ENCODE measurements at places on chromosomes 6 and 20.
A peak's percentile ranks its signal among the peaks of the same experiment; 100 is the strongest.

DNA sequence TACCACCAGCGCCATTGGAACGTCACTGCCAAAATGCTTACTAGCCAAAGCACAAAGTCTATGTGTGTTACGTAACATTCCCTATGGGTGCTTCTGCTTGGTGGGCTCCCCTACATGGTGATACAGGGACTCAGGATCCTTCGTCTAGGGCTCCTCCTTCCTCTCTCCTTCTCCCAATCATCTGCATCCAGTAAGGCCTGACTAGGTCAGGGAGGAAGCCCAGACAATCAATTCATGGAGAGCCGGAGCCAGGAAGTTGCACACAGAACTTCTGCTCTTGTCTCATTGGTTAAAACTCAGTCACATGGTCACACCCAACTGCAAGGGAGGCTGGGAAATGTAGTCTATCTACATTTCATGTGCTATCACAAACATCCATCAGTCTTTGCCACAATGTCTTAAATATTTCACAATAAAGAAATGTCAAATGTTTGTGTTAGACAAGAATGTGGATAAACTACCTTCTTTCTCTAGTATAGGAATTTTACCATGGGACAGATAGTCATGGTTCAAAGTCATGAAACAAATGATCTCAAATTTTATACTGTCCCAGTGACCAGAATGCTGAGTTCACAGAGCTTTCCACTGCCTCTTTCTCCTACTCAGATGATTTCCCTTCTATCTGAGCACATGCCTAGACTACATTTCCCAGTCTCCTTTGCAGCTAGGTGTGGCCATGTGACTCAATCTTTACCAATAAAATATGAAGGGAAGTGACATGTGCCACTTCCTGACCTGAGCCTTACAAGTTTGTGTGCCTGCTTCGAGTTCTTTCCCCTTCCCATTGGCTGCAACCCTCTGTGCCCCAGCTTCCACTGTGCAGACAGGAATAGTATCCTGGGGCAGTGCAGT is 9.3 kb upstream of the KCNK15 start:
- DNase-seq, result peak; percentile 84

DNA sequence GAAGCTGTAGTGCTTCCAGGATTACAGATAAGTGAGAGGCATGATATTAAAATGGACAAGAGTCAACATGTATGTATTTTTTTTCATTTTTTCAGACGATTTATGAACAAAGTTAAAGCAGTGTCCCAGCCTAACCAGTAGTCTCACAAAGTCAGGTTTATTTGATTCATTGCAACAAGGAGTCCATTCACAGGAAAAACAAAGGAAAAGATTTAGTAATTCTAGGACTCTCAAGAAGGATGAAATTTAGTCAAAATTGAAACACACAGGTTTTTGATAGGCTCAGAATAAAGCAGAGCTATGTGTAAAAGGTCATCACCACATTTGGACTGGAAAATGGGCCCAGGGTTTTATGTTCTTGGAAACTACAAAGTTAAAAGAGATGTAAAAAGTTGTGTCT is 84.0 kb downstream of the ZNF133 start:
- no peak for DNase-seq

GRCh38 chr6:44039839-44040350 is 87.4 kb downstream of the MRPL14 start:
- no peak for DNase-seq

DNA sequence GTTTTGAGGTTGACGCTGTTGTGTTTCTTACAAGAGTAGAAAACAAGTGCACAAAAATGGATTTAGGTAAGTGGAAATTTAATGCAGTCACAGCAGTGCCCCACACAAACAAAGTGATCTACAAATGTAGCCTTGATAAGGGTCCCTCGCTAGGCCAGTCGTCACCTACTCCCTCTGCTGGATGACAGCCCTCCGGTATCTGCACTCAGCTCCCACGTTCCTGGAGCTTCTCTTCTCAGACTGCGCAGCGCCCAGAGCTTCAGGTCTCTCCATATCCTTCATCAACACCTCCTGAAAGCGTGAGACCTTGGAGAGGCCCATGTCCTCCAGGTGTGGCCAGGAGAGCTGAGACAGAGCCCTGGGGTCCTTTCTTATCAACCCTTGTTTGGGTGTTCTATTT is 58.3 kb upstream of the MAP3K4 start:
- DNase-seq, result no peak

DNA sequence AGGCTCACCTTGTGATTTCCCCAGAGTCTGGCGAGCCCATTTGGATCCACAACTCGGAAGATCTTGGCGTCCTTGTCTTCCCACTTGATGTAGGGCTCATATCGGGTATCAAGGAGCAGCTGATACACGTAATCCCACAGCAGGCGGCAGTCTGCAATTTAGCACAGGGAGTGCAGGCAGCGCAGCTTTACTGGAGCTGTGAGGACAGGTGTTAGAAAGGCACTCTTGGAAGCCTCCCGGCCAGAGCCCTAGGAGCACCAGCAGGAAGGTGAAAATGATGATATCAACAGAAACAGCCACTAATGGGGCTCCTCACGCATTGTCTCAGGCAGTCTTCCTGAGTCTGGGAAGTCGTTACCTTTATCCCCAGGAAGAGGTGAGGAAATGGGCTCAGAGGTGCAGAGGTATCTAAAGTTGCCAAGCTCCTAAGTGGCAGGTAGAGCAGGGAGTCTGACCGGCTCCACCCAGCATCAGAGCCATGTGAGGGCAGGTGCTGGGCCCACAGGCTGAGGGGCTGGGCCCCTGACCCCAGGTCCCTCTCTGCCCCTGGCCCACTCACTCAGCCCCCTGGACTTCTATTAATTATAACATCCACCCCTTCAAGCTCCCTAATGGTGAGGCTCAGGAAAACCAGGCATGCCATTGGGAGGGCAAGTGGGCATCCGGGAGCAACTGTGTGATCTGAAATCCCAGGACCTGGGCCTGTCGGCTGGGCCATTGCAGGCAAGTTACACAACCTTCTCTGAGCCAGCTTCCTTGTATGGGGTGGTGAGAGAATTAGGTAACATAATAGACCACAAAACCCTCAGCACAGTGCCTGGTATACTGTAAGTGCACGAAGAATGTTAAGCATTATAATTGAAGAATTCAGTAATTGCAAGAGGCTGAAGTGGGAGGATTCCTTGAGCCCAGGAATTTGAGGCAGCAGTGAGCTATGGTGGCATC is 18.3 kb downstream of the ETV7 start:
- DNase-seq, result peak; percentile 82

- DNase-seq, result no peak
These were observed 569.9 kb downstream of the CDH26 start for GRCh38 chr20:60528141-60528540.

- peak; percentile 46 for DNase-seq
These were observed 100.3 kb upstream of the SIRPG start for GRCh38 chr20:1757606-1758512.

DNA sequence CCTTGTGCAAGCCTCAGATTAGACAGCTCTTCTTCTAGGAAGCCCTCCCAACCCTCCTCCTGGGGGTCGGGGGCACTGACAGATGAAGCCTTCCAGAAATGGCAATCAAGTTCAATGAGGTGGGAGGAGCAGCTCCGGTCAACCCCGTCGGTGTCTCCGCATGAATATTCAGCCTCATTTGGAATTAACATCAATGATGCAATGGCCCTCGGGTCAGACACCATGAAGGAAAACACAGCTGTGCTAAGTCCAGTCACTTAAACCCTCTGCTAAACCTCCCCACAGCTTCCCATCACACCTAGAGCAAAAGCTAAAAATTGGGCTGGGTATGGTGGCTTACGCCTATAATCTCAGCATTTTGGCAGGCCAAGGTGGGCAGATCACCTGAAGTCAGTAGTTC is 36.5 kb downstream of the ZNF217 start:
- no peak for DNase-seq

DNA sequence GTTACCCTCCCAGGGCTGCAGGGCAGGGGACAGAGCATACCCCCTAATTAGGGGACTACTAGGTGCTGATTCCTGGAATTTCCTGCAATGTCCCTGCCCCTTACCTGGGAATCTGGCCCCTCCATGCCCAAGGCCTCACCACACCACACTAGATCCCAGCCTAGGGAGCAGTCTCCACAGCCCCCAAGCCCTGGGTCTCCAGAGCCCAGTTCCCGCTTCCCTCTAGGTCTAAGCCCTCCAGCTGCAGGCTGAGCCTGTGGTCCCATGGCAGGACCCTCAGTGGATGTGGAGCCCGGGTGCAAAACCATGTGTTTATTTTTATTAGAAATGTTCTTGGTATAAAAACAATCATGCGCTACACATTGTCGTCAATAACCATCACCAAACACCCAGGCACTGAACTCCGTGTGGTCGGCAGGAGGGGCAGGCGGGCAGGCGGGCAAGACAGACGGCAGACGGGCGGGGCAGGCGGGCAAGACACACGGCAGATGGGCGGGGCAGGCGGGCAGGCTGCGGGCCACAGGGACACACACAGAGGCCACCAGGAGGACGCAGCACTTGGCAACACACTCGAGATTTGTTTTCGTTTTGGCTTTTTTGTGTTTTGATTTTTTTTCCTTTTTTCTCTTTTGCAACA is 124.2 kb downstream of the GRM4 start:
- no peak for DNase-seq

DNA sequence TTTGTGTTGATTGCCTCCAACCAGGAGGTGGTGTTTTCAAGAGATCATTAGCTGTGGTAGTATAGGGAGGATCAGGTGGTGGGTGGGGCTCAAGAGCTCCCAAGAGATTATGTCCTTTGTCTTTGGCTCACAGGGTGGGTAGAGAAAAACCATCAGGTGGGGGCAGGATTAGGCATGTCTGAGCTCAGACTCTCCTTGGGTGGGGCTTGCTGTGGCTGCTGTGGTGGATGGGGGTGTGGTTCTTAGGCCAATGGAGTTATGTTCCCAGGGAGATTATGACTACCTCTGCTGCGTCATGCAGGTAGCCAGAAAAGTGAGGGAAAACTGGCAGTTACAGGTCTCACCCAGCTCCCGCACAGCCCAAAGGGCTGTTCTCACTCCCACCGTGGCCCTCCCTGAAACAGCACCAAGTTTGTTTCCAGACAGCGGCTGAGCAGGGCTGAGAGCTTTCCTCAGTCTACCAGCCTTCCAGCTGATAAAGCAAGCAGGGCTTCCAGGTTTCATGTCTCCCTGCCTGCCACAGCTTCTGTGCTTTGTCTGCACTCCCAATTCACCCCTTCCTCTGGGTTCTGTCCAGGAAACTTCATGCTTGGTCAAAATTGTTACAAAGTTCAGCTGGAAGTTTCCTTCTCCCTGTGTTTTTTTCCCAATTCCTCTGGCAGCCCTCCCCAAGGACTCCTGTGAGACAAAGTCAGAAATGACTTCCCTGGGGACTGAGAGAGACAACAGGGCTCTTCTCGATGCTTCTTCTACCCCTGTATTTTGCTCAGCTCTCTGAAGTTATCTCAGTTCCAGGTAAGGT is 481.1 kb upstream of the MAN1A1 start:
- no peak for DNase-seq

DNA sequence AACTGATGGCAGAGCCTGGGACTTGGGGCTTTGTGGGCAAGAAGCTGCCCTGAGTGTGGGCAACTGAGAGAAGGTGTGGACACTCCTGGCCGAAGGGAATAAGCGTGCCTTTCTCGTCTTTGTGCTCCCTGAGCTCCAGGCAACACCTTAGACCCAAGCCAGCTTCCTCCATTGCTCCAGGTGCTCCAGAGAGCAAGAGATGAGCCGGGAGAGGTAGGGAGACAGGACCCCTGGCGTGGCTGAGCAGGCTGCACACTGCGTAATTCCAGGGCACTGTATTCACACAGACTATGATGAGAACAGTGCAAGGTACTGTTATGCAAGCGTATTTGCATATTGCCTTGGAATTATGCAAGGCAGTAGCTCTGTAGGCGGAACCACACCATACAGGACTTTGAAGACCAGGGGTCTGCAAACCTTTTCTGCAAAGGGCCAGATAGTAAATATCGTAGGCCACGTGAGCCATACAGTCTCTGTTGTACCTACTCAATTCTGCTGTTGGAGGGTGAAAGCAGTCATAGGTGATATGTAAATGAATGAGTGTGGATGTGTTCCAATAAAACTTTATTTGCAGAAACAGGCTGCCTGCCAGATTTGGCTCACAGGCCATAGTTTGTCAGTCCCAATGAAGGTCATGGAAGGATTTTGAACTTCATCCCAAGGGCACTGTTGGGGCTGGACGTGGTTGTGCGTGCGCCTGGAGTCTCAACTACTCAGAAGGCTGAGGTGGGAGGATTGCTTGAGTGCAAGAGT is 42.1 kb upstream of the FAM83D start:
- DNase-seq, result no peak

GRCh38 chr6:138088326-138088762 is 18.9 kb downstream of the PERP start:
- DNase-seq, result no peak

GRCh38 chr6:2695454-2696095 is 55.1 kb downstream of the MYLK4 start:
- DNase-seq, result peak; percentile 71

DNA sequence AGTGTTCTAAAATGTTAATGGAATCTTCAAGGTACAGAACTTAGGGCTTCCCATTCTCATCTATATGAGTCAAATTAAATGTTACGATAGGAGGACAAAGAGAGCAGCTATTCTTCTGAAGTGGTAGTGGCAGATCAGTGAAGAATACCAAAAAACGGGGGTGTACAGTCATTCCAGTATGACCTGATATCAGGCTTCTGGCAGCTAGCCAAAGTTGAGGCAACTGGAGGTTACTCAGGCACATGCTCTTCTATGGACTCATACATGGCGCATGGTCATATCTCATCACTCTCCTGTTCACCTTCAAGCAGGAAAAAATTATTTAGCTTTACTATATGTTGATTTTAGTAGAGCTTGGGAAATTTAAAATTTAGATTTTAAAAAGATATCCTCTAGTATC is 1608.8 kb downstream of the GRIK2 start:
- DNase-seq, result no peak

- no peak for DNase-seq
These were observed at the start of gene MRAP2 for GRCh38 chr6:84033523-84034451. MRAP2 (plus strand) TSS chr6:84033772; CDS start chr6:84055319, 21,547 bp downstream.

GRCh38 chr6:71579902-71580301 is 291.3 kb downstream of the OGFRL1 start:
- no peak for DNase-seq

GRCh38 chr6:41846666-41847237 is 48.4 kb downstream of the USP49 start:
- DNase-seq, result peak; percentile 90

GRCh38 chr20:49540687-49541435 is 27.1 kb downstream of the PTGIS start:
- no peak for DNase-seq

DNA sequence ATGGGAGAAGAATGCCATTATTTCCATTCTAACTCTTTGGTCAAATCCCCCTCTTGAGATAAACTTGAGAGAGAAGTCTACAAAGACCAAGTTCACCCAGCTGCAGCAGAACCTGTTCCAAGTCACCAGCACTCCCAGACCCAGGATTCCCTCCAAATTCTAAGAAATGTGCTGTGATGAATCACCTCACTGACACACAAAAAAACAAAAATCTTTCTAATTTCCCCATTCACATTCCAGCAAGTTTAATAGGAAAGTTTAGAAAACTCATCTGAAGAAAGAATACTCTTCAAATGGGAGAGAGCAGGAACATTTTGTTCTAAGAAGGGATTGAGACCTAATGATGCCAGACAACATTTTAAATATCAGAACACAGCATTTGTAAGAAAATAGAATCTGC is 213.6 kb upstream of the PLCB4 start:
- no peak for DNase-seq

- DNase-seq, result no peak
These were observed 82.5 kb upstream of the MRPS10 start for GRCh38 chr6:42300185-42300584.

Data from Kasumi-1 (cell line).